CD4-positive, alpha-beta memory T cell (primary cell): ENCODE measurements at places on chromosomes 13 and 19.
A peak's percentile ranks its signal among the peaks of the same experiment; 100 is the strongest.

- DNase-seq: no peak
Measured at GRCh38 chr13:95893861-95894260, 159.3 kb downstream of the UGGT2 start.

- DNase-seq: no peak
Measured at GRCh38 chr19:7550169-7550770, 14.8 kb downstream of the PNPLA6 start.

DNA sequence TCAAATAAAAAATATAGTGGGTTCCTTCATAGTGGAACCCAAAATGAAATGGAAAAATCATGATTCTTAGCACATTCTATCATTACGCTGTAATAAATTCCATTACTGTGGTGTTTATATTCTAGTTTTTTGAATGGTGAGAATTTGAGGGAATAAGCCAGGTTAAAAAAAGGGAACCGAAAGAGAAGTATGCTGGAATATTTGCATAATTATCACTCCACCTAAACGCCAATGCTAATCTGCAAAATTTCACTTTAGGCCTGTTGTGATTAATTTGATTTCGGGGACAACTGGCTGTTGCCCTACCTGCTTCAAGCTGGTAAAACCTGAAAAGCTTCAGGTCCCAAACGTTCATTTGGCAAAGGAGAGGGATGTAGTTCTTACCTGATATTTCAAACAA is 32.1 kb upstream of the SCEL start:
- DNase-seq: no peak

DNA sequence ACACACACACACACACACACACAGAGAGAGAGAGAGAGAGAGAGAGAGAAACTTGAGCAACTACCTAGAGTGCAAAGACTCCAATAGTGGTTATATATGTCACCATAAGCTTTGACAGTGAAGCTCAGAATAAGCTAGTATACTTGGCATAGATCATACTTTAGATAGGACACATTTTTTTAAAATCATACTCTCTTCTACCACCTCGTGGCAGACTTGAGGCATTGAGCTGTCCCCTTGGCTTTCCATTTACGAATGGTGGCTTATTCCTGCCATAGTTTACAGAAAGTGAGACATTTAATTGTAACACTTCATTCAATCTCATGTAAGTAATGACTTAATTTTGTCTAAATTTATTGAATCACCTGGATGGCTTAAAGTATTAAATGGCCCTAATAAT is 108.2 kb downstream of the EDNRB start:
- peak; percentile 1 for DNase-seq

DNA sequence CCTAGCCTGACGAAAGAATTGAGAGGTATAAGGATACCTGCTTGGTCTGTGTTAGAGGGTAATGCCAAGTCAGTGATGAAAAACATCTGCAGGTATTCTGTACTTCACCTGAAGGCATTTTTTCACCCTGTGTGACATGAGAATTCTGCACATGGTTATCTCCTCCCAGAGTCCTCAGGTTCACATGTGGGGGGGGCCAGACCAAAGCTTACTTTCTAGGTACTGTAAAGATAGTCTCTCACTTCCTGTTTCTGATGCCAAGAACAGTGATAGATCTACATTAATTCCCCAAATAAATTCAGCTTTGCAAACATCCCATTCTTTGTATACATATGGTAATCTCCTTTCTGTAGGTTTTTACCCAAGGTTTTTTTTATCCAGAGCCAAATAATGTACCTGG is 53.4 kb downstream of the GPC6 start:
- no peak for DNase-seq

DNA sequence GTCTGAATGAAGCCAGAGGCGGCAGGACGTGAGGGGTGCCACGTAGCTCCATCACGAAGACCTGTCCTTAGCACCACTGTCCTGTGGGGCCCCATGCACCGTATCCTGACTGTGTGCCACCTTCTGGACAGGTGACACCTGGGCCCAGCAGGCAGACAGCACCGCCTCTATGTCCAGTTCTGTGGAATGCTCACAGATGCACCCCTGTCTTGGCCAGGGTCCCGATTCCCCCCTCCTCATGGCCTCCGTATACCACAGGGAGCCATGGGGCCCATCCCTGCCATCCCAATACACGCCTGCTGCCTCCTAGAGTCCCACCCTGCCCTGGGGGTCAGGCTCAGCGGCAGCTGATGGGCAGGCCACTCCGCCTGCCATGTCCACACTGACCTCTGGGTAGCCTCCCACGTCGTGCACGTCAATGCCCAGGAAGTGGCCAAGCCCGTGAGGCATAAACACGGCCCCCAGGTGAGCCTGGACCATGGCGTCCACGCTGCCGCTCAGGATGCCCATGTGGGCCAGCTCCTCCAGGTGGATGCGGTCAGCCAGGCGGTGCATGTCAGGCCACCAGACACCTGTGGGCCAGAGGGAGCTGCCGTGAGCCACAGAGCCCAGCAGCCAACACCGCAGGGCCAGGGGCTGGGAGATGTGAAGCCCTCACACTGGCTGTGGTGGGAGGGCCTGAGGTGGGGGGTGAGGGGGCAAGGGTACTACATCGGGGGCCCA is 17.6 kb downstream of the CEBPG start:
- DNase-seq: no peak

DNA sequence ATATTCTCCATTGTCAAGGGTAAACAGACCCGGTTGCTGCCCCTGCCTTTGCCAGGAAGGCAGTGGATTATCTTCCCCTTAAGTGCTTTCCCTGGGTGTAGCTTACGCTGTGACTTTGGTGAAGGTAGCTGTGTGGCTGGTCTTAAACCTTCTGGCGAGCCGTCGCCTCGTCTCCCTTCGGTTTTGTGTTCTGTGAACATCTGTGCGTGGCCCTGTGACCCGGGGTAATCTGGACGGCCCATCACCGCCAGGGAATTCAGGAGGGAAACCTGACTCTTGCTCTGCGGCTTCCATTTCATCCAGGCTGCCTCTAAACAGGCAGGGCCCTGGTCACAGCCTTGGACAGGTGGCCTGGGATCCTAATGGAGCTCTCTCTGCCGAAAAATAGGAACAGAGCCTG is 78.7 kb downstream of the SHISA2 start:
- no peak for DNase-seq

DNA sequence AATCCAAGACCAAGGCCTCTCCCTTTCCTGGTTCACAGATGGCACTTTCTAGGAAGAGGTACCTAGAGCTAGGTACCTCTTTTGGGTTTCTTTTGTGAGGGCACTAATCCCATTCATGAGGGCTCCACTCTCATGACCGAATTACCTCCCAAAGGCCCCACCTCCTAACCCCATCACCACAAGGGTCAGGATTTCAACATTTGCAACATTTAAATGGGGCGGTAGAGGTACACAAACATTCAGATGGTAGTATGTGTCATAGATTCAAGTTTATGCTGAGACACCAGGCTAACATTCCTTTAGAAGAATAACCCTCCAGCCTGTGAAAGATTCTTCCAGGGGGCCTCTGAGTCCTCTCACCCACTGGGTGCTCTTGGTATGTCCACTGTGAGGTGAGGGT is 116.3 kb downstream of the FOXO1 start:
- no peak for DNase-seq

GRCh38 chr19:383922-384798 is 24.8 kb downstream of the C2CD4C start:
- no peak for DNase-seq

DNA sequence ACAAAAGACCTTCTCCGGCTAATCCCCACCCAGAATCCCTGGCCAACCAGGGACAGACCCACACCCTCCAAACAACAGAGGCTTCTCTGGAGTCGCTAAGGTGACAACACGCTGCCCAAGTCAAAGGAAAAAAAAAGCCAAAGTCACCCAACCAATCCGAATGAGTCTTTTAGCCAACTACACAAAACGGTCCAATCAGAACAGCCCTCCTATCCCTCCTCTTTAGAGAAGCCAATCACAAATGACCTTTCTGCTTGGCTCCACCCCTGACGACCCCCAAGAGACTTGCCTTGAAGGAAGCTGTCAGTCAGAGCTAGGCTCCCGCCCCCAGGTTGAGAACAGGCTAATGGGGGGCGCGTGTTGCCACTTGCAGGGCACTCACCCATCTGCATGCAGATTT is 6.6 kb upstream of the FBXW9 start:
- no peak for DNase-seq

DNA sequence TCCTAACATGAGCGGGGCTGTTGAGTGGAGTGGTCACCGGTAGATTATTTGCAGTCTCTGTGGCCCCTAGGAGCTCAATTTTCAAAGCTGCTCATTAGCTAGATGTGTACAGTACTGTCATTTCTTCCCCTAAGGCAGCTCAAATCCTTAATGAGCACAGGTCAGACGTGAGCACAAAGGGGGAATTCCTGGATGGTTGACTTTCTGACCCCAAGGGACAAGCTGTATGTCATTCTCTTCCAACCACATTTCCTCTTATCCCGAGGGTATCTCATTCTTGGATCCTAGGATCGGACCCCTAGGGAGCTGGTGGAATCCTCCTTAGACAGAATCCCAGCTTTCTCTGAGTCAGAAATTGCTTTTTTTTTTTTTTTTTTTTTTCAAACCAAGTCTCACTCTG is 5.7 kb upstream of the OR7G3 start:
- DNase-seq: no peak

GRCh38 chr19:34432797-34433196 is 4.6 kb downstream of the UBA2 start:
- DNase-seq: no peak

DNA sequence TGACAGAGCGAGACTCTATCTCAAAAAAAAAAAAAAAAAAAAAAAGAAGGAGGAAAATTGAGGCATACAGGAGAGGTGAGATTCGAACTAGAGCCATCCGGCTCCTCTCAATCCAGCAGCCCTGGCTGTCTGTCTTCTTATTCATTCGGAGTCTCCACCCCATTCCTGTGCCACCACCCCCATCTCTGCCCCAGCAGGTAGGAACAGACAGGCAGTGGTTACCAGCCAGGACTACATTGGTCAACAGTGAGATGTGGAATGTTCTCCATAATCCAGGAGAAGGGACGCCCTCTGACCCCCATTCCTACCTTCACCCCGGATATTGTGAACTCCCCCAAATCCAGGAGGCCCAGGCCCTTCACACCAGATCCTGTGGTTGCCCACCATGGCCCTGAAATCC is 6.6 kb upstream of the S1PR2 start:
- DNase-seq: no peak

DNA sequence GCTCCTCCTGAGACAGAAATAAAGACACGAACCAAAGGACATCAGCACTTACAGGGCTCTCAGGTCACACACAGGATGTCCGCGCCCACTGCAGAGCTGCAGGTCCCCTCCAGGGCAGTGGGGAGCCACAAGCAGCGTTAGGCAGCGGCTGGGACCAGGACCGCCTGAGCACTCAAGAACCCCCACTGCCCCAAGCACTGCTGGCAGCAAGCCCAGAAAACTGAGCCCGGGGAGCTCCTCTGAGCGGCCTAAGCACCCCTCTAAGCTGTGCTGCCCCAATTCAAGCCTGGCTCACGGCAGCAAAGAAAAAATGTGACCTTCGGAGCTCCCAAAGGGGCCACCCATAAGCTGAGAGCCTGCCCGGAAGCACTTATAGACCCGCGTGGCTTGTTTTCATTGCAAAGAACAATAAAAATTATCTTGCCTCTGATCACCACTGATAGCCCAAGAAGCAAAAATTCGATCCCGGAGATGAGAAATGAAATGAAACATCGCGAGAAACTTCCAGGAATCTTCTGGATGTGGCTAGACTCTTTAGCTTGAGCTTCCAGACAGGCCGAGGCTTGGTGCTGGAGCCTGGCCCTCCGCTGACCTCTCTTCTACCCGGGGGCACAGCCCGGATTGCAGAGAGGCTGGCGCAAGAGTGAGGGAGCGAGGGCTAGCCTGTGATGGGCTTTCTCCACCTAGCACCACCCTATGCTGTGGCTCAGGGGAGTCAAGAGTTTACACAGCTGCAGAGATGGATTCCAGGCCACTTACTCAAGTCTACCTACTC is 6.3 kb downstream of the DPP9 start:
- no peak for DNase-seq

DNA sequence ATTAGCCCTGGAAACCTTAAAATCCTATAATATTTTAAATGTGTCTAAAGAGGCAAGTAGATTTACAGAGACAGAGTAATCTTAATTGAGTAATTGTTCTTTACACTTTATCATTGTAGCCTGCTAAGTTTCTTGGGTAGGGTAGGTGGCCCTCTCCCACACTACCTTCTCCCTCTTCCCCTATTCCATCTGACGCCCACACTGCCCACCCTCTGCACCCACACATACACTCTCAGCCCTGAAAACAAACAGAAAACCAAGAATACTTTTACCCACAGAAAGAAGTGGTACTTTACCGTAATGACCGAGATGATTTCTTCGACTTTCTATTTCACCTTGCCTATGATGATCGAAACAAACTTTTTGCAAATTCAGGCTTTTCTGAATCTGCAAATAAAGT is 320.4 kb upstream of the OBI1 start:
- DNase-seq: no peak

DNA sequence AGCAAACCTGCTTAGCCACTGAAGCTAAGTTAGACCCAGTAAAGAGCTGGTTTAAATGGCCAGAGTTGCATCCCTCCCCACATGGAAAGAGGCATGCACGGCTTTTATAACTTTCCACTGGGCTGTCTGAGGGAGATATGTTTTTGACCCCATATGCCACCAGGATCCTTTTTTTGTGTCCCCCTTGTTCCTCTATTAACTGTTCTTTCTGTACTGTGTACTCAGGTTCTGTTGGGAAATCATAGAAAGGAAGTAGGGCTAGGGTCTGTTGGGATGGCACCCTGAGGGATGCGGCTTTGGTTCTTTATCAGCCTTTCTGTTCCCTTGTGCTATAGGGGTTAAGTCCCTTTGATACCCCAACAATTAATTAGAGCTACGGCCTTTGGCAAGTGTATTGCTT is 12.2 kb upstream of the TM9SF2 start:
- no peak for DNase-seq

DNA sequence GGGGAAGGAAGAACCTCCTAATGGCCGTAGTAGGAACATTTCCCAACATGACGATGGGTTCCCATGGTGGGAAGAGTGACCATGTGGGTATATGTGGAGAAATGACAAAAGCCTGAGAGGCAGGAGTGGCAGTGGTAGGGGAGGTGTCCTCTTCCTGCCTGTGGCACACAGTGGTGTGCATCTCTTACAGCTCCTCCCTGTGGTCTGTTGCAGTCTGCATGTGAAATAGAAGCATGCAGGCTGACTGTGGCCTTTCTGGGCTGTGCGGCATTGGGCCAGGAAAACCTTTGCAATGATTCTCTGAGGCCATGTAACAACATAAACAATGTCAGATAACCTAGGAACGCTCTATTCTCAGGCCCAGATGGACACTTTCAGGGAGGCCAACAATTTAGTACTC is 84.0 kb downstream of the LACC1 start:
- DNase-seq: no peak

DNA sequence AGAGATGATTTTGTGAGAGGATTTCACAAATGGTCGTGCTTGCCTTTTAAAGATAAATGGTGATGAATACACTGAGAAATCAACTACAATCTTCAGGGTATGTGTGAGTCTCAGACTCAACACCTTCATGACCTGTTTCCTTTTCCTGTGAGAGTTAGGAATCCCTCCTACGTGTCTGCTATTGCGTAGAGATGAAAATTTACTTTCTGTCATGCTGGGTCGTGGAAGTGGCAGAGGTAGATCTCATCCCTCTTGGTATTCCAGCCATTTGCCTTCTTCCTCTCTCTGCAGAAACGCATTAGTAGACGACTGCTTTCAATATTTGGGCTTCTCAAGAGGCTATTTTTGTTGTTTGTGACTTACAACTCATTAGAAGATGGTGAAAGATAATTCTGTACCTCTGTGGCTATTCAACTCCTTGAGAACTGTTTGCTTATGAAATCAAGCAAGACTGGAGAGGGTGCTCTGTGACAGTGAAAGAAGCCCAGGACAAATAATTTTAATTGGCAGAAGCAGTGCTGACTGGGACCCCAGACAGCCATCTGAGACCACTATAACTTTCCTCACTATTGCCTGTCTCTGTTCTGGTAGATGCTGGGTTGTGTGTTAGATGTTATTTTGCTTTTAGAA is 233.1 kb downstream of the LACC1 start:
- no peak for DNase-seq
